Gastrocnemius medialis (tissue), 4 donors: ENCODE measurements at places on chromosomes 6 and 20. TPM values are rescaled to one million over a fixed set of nuclear protein-coding genes. Genes with fewer than 3 reads are reported as not detected.
A peak's percentile ranks its signal among the peaks of the same experiment; 100 is the strongest.

Gene RFX6
- not detected for total RNA-seq

Gene PMEPA1
- 7.3 TPM for total RNA-seq

Gene FRMD1
- total RNA-seq: not detected

Gene HTR1B
- not detected for total RNA-seq

Gene HMGCLL1
- 0.53 TPM for total RNA-seq

Gene RHAG
- total RNA-seq: not detected

Gene NT5DC1
- 7.0 TPM for total RNA-seq

GRCh38 chr6:41565701-41566100 lies 19.5 kb downstream of the FOXP4 start:
- no peak for DNase-seq

DNA sequence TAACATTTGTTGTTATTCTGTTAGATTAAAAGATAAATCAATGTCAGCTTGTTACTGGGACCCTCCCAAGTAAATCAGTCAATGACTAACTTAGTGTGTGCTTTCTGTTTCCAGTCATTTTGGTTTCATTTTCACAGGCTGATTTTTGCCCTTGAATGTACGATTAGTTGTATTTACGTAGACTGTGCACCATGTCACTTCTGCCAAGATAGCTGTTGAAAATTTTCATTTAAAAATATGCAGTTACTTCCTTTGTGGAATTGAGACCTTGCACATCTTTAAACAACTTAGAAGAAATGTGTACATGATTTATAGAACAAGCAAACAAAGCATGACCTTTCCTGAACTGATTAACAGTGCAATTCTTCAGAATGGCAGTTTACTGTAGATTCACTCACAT lies 944.8 kb upstream of the CITED2 start:
- DNase-seq: no peak

GRCh38 chr6:142867355-142867801 lies 77.6 kb downstream of the HIVEP2 start:
- no peak for DNase-seq

GRCh38 chr6:12355354-12355753 lies 65.2 kb downstream of the EDN1 start:
- DNase-seq: no peak

DNA sequence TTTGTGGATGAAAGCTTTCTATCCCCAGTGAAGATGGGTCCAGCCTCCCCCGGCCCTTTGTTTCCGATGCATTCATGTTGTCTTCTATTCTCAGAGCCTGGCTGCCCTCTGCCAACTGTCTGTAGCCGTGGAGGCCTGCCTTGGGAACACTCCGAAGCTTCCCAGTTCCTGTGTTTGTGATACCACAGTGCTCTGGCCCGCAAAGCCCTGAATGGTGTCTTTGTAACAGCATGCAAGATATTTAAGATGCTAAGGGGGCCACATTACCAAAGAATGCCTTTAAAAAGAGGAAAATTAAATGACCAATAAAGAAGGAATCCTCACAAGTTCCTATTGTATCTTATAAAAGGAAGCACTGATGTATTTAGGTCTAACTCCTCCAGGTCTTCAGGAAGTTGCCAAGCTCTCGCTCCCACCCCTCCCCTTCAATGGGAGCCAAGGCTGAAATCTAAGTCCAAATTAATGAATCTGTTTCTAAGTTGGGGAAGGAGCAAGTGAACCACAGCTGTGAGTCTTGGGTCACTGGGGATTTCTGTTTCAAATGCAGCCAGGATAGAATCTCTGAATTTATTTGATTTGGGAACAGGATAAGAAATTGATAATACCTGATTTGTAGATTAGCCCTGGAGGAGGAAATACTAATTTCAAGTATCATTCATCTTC lies 596.1 kb downstream of the QKI start:
- peak; percentile 27 for DNase-seq

DNA sequence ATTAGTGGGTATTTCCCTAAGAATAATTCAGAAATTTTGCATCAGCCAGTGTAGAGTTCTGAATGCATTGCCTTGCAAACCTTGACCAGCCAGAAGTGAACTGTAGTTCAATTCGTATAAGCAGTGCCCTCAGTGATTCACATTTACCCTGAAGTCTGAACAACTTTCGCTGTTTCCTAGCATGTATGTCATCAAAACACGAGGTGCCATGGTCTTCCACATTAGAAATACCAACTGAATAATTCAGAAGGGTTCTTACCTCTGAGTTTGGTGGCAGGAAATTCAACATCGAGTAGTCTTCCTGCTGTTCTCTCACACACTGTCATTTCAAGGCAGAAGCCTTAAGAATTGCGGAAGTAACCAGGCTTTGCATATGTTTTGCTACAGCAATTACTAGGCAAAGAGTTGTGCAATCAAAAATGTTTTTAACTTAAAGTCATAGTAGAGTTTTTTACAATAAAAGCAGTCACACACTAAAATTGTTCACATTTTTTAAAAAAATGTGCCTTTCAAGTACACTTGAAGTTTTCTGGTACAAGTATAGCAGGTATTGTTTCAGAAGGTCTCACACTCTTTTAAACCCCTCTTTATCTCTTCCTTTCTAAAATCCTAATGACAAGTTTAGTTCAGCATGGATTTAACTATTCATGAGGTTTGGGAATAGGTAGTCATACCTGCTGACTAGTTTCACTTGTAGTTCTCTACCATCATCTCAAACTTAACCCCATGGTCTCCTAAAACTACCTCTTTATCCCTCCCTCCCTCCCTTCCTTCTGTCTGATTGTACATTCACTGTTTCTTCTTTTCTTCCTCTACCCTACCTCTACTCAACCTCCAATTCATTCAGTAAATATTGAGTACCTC lies 118.3 kb downstream of the STXBP5 start:
- DNase-seq: no peak

DNA sequence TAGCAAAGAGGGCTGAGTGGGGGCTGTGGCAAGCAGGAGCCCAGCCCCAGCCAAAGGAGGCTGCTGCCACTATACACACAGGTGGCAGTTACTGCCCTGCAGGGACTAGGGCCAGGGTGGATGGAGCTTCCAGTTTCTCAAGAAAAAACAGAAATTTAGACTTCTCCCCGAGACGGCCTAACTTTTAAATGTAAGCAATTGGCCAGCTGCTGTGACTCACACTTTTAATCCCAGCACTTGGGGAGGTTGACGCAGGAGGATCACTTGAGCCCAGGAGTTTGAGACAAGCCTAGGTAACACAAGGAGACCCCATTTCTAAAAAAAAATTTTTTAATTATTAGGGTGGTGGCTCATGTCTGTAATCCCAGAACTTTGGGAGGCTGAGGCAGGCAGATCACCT lies 98.2 kb upstream of the NFATC2 start:
- no peak for DNase-seq

DNA sequence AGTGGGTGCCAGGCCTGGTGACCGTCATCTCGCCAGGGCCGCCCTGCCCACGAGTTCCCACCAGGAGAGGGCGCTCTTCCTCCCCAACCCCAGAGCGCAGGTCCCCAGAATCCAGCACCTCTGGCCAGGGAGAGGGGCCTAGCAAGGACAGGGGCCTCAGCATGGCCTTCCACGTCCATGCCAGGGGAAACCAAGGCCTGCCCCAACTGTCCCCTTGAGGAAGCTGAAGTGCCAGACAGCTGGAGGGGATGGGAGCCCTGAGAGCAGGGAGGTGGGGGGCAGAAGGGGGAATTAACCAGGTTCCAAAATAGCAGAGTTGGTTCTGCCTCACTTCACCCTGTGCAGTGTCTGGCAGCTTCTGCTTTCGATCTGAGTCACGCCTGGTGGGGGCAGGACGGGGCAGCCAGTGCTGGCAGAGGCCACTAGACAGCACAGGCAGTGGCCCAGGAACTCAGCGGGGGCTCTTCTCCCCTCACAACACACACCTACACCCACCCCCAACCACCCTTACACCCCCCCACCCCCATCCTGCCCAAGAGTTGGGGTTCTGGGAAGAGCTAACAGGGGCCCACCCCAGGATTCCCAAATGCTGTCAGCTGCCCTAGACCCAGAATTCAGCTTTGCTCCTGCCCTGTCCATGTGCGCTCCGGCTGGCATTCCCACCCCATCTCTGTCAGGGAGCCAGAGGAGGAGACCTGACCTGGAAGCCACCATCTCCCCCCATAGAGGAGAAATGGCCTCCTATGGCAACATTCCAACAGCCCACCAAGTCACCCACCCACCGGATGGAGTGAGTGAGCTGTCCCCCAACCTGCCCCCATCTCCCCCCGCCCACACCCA lies 29.2 kb downstream of the TFEB start:
- DNase-seq: peak; percentile 93

- DNase-seq: no peak
These were observed 174.8 kb downstream of the CDH26 start for GRCh38 chr20:60132827-60133670.

DNA sequence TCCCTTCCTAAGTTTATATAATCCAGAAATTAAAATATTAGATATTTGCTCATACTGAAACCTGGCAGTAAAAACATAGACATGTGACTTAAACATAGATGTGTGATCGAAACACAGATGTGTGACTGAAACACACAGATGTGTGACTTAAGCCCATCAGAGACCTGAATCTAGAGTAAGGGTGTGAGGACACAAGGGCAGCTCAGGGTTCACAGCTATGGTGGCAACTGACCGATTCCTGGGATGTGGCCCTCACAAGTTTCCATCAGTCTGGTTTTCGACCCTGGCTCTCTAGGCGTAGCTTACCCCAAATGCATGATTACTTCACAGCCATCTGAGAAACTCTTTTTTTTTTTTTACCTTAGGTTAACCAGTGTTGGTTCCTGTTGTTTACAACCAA lies 137.0 kb downstream of the NRN1 start:
- no peak for DNase-seq

DNA sequence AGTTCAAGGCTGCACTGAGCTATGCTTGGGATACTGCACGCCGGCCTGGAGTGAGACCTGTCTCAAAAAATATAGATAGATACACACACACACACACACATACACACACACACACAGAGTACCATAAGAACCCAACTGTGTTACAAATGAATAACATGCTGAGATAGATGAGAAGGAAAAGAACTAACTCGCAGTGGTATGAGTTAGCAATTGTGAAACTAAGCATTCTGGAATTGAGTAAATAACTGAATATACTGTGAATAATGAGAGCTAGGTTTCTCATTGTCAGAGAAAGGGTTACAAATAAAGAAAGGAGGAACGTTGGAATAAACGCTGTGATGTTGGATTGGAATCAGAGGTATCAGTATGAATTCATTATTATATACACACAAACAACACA lies 14.6 kb upstream of the FAXC start:
- DNase-seq: no peak

DNA sequence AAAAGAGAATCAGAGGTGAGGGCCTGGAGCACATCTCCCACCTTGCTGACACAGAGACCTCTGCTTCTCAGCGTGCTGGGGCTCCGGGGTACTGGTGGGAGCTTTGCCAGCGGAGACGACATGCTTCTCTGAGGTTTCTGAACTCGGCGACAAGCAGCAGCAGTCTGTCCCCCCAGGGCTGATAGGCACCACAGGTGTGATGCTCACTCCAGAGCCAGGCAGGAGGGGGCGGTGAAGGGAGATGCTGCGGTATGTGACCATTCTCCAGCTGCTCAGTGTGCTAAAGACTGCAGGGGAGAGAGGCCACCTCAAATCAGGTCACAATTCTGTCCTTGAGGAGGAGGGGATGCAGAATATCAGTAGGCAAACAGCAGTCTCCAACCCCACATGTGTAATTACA lies 219.9 kb downstream of the ALDH8A1 start:
- no peak for DNase-seq

- DNase-seq: no peak
These were observed 348.3 kb downstream of the FRK start for GRCh38 chr6:115712291-115712961.

GRCh38 chr6:104134876-104135275 lies 724.8 kb downstream of the HACE1 start:
- DNase-seq: no peak

DNA sequence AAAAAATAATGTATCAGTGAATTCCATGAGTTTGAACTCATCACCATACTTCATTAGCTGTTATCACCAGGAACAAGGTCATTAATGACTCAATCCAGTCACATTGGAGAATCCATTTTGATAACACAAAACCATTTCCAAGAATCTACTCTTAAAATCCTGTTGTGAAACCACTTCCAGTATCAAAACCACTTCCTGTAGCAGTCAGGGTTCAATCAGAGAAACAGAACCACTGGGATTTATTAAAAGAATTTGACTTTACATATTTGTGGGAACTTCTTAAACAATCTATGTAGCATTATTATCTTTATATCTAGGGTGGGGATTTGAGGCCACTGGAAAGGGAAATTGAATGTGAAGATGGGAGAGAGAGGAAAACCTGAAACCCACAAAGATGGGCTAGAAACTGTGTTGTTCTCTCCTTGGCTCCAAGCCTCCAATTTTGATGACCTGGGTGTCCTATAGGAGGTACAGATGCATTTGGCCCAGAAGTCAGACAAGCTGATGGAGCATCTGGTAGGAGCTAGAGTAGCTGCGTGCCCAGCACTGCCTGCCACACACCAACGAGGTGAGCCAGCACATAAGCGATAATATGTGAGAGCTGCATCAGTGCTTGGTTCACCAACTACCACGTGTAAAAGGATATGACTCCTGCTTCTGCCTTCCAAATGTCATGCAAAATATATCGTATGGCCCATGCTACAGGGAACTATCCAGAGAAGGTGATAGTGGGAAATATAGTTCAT lies 117.0 kb downstream of the TMEM200A start:
- DNase-seq: no peak
